ENCODE measurements at places on chromosomes 13 and 19.

DNA sequence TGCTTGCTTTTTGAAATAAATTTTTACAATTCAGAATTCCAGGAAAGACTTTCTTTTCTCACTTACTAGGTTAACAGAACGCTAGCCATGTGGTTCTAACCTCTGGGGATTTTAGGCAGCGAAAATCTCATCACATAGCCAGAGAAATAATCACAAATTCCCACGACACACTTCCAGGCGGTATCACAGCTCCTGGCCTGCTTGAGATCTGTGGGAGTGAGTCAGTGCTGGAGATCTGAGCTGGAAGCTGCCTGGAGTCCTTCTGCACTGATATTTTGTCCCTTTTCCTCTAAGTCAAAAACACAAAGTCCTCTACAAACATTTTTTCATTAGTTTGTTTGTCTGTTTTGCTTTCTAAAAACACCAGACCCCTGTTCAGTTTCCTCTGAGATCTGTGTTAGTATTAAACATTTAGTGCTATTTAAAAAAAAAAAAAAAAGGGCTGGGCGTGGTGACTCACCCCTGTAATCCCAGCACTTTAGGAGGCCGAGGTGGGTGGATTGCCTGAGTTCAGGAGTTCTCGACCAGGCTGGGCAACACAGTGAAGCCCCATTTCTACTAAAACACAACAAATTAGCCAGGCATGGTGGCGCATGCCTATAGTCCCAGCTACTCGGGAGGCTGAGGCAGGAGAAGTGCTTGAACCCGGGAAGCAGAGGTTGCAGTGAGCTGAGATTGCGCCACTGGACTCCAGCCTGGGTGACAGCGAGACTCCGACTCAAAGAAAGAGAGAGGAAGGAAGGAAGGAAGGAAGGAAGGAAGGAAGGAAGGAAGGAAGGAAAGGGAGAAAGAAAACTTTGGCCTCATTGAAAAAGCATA is 12.2 kb upstream of the UBE2L5 start:
- DNase-seq: no peak

- DNase-seq: no peak
These were observed 99.7 kb downstream of the KCNRG start for GRCh38 chr13:50114961-50115360.

DNA sequence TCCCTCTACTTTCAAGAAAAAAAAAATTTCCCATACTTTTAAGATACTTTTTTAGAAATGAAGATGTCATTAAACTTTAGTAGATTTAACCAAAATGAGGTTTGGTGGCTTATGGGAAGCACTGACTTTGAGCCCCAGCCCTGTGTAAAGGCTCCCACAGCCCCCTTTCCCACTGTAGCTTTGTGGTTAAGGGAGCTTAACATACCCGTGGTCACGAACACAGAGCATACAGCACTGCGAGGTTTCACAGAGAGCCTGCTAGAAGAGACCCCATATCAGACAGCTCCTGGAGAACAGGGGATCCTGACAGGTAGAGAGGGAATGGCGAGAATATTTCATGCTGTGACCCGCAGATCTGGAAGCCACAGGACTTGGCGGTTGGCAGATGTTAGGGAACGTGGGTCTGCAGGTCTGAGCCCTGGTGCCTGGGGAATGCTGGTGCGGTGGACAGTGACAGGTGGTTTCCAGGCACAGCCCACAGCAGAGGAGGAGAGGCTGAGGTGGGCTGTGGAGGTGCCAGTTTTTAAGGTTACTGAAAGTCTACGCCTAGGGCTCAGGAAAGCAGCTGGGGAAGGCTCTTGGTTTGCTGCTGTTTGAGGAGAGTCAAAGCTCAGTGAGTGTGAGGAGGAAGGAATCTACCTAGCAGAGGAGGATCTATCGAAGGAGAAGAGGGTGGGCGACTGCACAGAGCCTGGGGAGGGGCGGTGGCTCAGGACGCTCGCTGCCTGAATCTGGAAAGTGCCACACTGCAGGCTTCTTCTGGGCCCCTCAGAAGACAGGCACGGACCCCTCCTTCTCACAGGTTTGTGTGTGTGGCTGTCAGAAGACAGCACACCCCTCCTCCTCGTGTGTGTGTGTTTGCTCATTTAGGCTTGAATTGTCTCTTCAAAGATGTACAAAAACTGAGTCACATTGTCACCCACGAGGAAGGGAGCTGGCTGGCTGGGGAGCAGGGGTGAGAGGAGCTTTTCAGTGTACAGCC is 49.9 kb downstream of the SLC7A9 start:
- no peak for DNase-seq

- DNase-seq: no peak
These were observed 123.2 kb upstream of the SPACA7 start for GRCh38 chr13:112252804-112253590.

- DNase-seq: no peak
These were observed 13.2 kb downstream of the GPX4 start for GRCh38 chr19:1116726-1117581.

- no peak for DNase-seq
These were observed 18.0 kb downstream of the ARHGAP35 start for GRCh38 chr19:46878613-46879375.

DNA sequence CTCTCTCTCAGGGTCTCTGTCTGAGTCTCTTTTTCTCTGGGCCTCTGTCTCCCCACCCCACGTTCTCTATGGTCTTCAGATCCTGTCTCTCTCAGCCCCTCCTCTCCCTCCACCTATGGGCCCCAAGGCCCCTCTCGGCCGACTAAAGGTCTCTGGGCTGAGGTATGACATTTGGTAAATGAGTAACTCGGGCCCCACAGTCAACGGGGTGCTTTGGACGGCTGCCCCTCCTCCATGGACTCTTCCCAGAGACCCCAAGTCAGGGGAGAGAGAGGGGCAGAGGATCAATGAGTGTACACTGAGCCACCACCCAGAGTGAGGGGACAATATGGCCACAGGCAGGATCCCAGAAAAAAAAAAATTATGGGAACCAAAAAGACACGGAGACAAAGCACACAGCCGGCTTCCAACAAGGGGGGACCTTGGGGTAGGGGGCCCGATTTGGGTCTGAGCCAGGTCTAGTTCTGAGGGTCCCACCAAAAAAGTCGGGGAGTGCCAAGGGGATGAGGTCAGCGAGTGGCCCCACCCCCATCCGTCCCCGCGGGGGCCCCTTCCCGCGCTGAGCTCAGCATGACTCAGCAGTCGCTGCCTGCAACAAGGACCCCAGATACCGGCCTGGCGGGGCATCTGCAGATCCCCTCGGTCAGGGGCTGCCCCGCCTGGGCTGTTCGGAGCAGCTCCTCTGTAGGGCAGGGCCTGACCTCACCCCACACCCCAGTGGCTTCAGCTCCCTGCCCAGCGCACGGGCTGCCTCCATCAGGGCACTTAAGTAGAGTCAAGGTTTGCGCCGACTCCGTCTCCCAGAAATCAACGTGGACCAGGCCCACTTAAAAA is 1.5 kb upstream of the FTL start:
- DNase-seq: peak; percentile 60

DNA sequence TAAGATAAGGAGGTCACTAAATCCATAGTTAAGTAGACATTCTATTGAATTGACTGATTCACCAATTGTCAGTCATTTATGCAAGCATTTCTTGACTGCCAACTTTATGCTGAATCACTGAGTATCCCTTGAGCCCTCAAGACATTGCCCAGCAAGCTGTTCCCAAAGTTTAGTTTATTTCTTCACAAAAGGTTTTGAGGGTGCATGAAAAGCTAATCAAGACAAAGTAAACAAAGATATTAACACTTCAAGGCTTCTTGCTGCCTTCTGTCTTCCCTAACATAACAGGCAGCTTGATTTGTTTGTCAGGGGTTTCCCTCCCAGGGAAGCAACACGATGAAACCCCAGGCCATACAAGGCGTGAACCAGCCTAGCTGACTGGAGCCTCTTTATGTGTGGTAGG is 374.4 kb downstream of the SPRY2 start:
- no peak for DNase-seq

- DNase-seq: no peak
These were observed 92.3 kb downstream of the COL4A1 start for GRCh38 chr13:110214637-110215036.

DNA sequence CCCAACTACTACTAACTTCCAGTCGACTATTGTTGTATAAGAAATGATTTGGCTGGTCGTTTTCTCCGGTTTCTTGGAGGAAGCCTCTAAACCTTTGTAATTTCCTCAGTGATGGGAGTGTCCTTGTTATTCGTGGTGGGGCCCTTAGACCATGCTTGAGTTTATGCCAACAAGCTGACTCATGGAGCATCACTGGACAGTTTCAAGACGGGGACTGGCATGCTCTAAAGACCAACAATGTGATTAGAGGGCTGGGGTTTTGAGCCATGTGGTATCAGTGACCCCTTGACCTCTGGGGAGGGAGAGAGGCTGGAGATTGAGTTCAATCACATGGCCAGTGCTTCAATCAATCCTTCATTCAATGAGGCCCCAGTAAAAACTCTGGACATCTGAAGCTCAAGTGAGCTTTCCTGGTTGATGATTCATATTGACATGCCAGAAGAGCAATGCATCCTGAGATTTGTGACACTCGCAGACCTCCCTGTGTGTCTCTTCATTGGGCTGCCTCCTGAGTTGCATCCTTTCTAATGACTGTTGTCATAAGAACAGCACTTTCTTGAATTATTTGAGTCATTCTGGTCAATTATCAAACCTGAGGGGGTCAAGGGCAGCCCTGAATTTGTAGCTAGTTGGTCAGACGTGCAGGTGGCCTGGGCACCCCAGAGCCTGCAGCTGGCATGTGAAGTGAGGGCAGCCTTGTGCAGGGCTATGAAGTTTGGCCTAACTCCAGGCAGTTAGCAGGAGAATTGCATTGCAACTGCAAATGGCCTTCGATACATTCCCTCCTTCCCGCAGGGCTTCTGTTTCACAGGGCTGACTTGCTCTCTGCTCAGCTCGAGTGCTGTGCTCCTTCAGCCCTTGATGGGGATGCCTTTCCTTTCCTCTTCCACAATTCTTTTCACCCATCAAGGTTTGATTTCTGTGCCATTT is 246.5 kb downstream of the FGF9 start:
- DNase-seq: no peak

DNA sequence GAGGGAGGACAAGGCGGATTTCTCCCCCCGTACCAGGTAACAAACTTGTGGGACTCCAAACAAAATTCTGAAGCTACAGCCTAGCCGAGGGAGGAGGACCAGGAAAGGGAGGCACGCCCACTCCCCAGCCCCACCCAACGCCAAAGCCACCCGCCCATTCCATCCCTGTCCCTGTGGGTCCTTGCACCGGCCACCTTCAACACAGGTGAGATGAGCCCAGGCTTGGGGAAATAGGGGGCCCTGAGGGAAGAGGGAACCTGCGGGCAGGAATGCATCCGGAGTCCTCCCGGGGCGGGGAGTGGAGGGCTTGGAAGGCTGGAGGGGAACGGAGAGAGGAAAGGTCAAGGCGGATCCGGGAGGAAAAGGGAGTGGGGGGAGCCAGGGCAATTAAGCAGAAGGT is at the start of gene BEST2:
Gene BEST2 (plus strand): TSS at position 157 of the 400 bp plus-strand sequence. CDS start 802 bp downstream, outside the sequence.
- no peak for DNase-seq

DNA sequence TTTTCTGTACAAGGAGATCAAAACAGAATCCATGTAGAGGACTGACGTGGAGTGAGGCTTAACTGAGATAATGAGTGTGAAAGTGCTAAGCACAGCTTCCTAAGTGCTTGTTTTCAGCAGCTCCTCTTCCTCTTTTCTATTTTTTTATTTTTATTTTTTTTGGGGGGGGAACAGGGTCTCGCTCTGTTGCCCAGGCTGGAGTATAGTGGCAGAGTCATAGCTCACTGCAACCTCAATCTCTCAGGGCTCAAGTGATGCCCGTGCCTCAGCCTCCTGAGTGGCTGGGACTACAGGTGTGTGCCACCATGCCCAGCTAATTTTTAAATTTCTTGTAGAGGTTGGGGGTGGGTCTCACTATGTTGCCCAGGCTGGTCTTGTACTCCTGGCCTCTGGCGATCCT is 5.6 kb upstream of the FOSB start:
- no peak for DNase-seq

DNA sequence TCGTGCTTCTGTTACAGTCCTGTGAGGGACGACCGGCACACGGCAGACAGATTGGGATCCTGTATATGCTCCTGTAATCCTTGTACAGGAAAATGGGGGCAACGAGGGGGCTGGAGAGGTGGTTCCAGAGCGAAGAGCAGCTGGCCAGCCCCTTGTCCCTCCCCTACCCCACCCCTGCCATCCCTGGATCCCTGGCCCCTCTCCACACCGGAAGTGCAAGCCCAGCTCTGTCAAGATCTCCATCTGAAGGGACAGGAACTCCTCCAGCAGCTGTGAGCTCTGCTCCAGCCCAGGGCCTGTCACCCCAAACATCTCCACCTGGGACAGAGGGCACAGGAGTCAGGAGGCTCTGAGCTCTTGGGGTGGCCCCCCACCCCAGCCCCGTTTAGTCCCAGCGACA is 5.5 kb upstream of the CCER2 start:
- no peak for DNase-seq

DNA sequence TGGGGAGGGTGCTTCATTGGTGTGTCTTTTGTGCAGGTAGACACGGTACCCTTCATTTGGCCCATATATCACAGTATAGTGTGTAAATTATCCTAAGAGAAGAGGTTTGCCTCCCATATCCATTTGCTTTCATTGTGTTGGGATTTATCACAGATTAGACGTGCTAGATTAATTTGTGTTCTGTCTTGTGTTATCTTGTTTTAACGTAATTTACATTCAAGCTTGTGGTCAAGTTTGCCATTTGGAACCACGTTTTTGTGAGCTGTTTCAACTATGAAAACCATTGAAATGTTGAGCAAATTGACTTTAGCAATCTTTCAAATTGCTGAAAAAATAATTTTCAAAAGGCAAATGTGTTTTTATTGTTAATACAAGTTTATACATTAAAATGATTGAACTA is 1826.5 kb downstream of the SLITRK5 start:
- DNase-seq: no peak

GRCh38 chr19:13366529-13367143 is 139.6 kb downstream of the CACNA1A start:
- no peak for DNase-seq

DNA sequence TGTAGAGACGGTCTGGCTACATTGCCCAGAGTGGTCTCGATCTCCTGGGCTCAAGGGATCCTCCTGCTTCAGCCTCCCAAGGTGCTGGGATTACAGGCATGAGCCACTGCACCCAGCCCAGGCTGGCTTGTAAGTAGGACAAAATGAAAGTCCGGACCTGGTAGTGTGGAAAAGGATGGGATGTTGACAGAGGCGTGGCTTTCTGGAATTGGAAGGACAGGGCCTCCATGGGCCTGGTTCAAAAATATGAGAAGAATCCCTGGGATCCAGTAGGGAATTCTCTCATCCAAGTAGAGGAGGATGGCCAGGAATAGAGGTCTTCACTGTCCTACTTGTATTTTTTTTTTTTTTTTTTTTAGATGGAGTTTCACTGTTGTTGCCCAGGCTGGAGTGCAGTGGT is 64.9 kb downstream of the TRPM4 start:
- DNase-seq: no peak

DNA sequence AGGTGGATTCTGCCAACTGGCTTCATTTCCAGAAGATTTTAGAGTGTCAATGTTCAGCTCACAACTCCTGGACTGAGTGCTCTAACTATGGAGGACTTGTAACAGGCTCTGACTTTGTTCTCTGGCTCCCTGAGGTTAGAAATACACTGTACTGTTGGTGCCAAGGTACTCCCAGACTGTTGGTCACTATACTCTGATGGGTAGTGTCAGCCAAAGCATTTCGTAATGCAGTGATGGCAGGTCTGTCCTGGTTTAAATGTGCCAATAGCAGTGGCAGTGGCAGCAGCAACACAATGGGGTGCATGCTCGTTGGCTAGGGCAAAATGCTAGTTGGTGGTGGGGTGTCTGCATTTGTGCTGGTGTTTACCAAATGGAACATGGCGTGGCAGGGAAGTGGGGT is 472.2 kb downstream of the TDRD3 start:
- DNase-seq: no peak
